ENCODE measurements at places on chromosomes 7 and 10.
A peak's percentile ranks its signal among the peaks of the same experiment; 100 is the strongest.

DNA sequence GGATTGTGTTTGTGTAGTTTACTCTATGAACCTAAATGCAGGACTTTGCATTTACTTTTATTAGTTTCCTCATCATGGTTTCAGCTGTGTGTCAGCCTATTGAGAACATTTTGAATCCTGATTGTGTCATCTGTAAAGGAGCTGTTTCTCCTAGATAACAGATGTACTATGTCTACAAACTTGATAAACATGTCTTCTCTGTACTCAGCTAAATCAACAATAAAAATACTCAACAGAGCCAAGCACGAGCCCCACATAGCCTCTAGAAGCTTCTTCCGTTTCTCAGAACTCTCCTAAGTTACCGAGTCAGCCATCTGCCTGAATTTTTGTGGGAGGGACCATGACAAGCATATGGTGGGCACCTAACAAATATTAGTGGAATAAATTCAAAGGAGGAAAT is 234.7 kb downstream of the SKAP2 start:
- DNase-seq: no peak

GRCh38 chr10:62511656-62512055 is 137.5 kb downstream of the ZNF365 start:
- DNase-seq: peak; percentile 41

- DNase-seq: no peak
Measured at GRCh38 chr7:31065021-31065593, 13.0 kb downstream of the ADCYAP1R1 start.

DNA sequence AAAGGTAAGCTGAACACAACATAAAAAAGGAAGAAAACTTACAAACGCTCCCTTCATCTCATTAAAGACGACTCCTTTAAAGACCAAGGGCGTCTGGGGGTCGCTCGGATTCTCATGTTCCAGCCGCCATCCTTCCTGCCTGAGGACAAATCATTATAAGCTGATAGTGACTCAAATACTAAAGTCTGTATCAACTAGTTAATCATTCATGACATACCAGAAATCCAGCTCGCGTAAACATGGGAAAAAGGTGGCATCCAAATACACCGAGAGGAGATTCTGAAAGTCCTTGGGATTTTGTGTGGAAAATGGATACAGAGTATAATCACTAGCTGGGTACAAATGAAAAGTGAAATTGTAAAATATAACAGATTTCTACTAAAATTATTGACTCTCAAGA is 7.4 kb downstream of the PITRM1 start:
- no peak for DNase-seq

Data from GM13976 (cell line).